ENCODE measurements at places on chromosomes 5 and 9.
A peak's percentile ranks its signal among the peaks of the same experiment; 100 is the strongest.

DNA sequence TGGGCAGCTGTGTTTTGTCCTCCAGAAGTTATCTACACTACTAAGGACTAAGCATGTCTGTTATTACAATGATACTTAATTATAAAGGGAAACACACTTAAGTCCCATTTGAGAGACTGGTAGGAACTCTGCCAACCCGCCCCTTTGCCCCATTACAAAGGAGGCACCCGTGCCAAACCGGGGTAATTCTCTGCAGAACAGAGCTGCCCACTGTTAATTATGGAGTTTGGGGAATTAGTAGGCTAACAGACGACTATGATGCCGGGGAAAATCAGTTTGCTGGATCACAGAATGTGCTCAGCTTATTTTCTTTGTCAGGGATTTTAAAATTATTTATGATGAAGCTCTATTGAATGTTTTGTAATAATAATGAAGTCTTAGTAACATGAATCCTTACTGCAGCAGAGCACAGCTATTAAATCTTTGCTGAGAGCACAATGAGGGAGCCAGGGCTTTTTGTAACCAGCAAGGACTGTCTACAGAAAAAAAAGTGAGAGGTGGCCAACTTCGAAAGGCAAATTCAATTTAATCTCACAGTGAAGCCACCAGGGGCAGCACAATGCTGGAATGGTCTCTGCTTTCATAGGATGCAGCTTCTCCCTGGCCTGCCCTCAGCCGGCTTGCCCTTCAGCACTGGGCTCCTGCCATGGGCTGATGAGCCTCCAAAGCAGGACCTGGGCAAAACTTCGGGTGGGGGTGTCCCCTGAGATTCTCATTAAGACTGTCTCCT lies 134.5 kb downstream of the GNAQ start:
- peak overlapping the region; percentile 15 for H3K27ac ChIP-seq
- H3K4me1 ChIP-seq, result peaks cover 5% of the 10 kb centered on the region
- no peak overlapping the region for H3K4me3 ChIP-seq
- H3K36me3 ChIP-seq, result no peaks in the 10 kb centered on the region
- DNase-seq, result no peak

GRCh38 chr5:79133121-79133656 lies 21.6 kb downstream of the BHMT start:
- peaks cover 5% of the 10 kb centered on the region for H3K4me1 ChIP-seq
- H3K27me3 ChIP-seq, result no peaks in the 10 kb centered on the region
- no peaks in the 10 kb centered on the region for H3K36me3 ChIP-seq
- H3K4me3 ChIP-seq, result peak overlapping the region; percentile 64
- no peak for DNase-seq

DNA sequence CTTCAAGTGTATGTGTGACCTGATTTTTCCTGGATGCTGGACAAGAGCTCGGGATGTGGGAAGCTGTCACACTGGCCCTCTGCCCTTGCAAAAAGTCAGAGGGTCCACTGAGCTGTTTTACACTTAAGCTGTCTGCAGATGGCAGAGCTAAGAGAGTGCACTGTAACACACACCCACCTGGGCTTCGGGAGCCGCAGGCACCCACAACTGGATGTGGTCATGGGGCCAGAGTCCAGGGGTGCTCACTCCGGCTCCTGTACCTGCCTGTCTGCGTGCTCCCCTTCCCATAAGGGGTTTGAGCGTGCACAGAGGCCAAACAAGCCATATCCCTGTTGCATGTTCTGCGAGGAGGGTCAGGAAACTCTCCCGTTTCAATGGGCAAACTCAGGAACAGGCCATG lies 82.5 kb downstream of the LRRC70 start:
- no peaks in the 10 kb centered on the region for H3K36me3 ChIP-seq
- no peak overlapping the region for H3K4me3 ChIP-seq
- no peaks in the 10 kb centered on the region for H3K27me3 ChIP-seq
- no peaks in the 10 kb centered on the region for H3K4me1 ChIP-seq
- no peak overlapping the region for H3K27ac ChIP-seq

DNA sequence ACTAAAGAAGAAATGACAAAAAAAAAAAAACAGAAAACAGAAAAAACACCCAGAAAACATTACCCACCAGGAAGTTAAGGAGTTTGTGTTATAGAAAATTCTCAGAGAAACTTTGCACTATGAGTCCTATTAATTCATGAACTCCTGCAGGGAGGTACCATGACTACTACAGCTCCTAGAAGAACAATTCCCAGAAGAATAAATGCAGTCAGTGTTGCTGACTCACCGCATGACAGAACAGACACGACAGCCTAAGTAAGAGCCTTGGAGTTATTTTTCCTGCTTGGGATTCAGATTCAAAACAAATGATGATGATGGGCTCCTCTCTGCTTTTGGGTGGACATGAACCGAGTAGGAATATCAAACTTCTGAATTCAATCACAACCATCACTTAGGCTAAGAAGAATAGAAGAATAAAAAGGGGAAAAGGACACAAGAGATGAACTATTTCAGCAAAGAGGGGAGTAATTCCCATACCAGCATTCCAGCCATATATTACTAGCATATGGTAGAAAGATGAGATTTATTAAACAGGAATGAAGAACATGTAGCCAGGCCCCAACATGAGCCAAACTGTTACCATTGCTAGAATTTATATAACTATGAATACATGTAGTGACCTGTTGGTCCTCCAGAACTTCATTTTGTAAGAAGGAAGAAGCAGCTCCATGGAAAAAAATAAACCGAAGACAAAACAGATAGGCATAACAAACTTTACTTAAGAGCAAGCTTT lies 209.6 kb upstream of the PDE4D start:
- H3K36me3 ChIP-seq, result no peaks in the 10 kb centered on the region
- H3K4me1 ChIP-seq, result no peaks in the 10 kb centered on the region
- no peak for DNase-seq
- no peaks in the 10 kb centered on the region for H3K27me3 ChIP-seq

- no peak overlapping the region for H3K27ac ChIP-seq
- DNase-seq, result no peak
Observed at GRCh38 chr5:142800776-142801494, 30.8 kb downstream of the ARHGAP26 start.

DNA sequence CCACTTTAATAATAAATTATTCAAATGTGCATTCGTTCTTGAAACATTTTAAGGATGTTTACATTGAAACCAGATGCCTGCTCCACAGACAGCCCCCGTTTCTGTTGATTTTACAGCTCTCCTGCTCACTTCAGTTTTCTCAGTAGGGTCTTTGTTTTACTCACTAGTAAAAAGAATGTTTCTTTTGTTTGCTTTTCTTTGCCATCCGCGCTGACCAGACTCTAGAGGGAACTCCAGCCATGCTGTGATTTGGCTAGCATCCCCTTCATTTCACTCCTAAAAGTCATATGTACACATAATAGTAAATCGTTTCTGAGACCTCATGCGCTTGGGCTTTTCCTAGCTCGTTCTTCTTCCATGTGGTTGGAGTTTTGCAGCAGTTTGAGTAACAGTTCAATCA lies 28.7 kb upstream of the PALM2AKAP2 start:
- no peaks in the 10 kb centered on the region for H3K27me3 ChIP-seq
- H3K4me3 ChIP-seq, result no peak overlapping the region
- peak overlapping the region; percentile 20 for H3K27ac ChIP-seq
- DNase-seq, result no peak
- H3K4me1 ChIP-seq, result peaks cover 30% of the 10 kb centered on the region

DNA sequence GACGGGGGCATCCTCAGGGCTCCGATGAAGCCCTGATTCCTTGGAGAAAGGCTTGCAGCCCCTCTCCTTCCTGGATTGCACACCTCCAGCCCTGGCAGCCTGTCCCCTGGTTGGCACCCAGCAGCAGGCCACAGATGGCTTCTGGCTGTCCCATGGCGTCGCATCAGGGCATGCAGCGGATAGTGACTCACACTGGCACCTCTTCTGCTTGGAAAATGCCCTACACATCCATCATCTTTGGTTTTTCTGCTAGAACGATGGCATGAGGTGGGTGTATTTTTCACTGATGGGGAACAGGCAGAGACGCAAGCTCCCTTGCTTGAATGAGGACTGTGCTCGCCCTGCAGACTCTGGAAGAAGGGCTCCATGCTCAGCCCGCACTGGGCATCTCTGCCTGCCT lies 23.2 kb upstream of the IER5L start:
- no peak overlapping the region for H3K27ac ChIP-seq
- H3K36me3 ChIP-seq, result no peaks in the 10 kb centered on the region
- peaks cover 16% of the 10 kb centered on the region for H3K4me1 ChIP-seq
- H3K27me3 ChIP-seq, result no peaks in the 10 kb centered on the region

DNA sequence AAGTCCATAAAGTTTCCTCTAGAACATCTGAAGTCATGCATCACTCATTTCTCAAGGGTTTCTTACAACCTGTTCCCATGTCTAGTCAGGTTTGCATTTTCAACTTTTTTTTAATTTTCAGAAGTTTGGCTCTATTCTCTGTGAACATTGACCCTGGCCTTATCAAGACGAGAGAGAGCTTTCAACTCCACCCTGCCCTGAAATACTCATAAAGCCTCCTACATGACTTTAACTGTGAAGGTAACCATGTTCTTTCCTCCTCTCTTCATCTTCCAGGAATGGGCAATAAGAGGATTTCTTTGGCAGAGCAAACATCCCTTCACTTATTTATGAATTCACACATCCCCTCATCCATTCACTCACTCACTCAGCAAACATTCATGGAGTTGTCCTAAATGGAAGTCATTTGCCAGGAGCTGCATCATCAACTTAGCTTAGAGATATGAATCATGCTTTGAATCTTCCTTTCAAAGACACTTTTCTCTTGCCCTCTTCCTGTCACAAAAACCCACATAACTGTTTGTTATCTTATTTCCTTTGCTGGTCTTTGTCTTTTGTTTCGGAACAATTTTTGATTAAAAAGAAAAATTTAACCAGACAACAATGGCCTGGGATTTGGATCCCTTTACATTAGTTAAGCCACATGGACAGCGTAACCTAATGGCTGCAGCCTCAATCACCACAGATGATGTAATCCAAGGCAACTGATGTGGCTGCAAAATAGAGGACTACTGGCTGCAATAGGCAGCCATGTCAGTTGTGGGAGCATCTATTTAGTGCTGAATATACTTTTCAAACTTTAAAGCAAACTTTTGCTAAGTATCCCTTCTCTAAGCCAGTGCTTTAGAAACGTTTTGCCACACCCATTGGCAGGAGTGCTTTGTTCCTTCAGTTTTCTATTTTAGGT lies 43.0 kb upstream of the GNAQ start:
- H3K4me1 ChIP-seq, result no peaks in the 10 kb centered on the region
- H3K4me3 ChIP-seq, result no peak overlapping the region
- DNase-seq, result no peak
- no peaks in the 10 kb centered on the region for H3K27me3 ChIP-seq

GRCh38 chr9:129496473-129497004 lies 124.4 kb downstream of the C9orf50 start:
- H3K27ac ChIP-seq, result peak overlapping the region; percentile 99
- DNase-seq, result peak; percentile 95
- peaks cover 43% of the 10 kb centered on the region for H3K4me1 ChIP-seq
- H3K27me3 ChIP-seq, result no peaks in the 10 kb centered on the region
- H3K4me3 ChIP-seq, result peak overlapping the region; percentile 76

DNA sequence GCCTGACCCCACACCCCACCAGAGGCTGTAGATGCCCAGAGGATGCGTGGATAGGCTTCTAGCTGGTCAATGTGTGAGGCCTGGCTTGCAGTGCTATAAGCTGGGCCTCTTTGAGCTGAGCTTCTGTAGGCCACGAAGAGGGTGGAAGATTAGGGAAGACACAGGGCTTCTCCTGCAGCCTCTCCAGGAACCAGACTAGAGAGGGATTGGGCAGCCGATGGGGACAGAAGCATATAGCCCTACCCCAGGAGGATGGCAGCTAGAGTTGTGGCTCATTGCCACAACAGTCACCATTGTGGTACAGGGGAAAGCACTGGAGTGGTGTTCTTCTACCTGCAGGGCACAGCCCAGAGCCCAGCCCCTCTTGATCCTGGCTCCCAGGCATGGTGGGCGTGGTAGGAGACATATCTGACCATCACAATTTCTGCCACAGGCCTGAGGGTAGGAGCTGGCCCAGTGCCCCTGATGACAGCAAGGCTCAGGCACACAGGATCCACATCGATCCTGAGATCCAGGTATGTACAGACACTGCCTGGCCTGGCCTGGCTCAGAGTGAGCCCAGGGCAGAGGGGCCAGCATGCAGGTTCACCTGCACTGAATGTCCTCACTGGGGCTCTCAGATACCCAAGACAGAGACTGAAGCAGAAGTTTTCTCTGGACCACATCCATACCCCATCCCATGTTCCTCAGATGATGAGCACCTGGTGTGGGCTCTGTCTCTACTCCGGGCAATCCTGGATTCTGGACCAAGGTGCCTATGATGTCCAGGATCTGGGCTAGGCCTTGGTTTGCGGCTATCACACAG lies 8.7 kb downstream of the PDLIM4 start:
- H3K27ac ChIP-seq, result peak overlapping the region; percentile 97
- no peaks in the 10 kb centered on the region for H3K27me3 ChIP-seq
- peaks cover 16% of the 10 kb centered on the region for H3K4me1 ChIP-seq
- no peak for DNase-seq
- H3K4me3 ChIP-seq, result no peak overlapping the region

GRCh38 chr5:169290895-169291294 lies 10.0 kb downstream of the SLIT3 start:
- H3K36me3 ChIP-seq, result no peaks in the 10 kb centered on the region
- no peak overlapping the region for H3K27ac ChIP-seq
- H3K27me3 ChIP-seq, result no peaks in the 10 kb centered on the region
- no peak overlapping the region for H3K4me3 ChIP-seq
- H3K4me1 ChIP-seq, result peaks cover 10% of the 10 kb centered on the region
- DNase-seq, result no peak

DNA sequence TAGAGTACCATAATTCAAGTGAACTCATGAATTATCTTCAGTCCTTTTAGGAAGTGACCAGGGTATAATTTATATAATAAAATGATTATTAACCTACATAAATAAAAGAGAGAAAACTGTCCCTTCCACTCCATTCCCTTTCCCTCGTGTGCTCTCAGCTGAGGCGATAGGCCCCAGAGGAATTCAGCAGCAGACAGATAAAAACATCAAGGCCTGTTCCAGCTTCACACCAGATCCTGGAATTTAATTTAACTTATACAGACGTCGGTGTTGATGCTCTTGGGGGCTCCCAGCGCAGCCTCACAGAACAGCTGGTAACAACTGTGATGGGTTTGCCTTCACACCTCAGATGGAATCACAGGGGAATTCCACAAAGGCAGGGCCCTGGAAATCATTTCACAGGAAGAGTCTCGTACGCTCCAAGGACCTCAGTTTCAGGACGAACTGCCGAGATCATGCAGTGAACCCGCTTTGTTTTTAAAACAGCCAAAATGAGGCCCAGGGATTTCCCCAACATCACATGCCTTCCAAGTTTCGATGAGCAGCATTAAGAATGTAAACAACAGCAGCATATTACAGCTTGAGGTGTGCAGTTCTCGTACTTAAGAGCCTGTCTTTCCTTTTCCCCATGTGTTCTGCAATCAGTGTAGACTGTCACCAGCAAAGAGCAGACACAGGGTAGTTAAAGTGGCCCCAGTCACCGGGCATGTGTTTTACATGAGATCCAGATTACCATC lies 73.6 kb upstream of the ALDH1B1 start:
- no peak overlapping the region for H3K27ac ChIP-seq
- H3K27me3 ChIP-seq, result no peaks in the 10 kb centered on the region
- H3K4me3 ChIP-seq, result peak overlapping the region; percentile 63
- H3K4me1 ChIP-seq, result peaks cover 4% of the 10 kb centered on the region
- no peaks in the 10 kb centered on the region for H3K36me3 ChIP-seq
